ENCODE measurements at places on chromosomes 16 and 17.

GRCh38 chr16:74680681-74681080 lies 14.0 kb upstream of the RFWD3 start:
- no peak for ATAC-seq

- ATAC-seq = peak; percentile 75
These were observed 25.6 kb downstream of the UNK start for GRCh38 chr17:75810216-75810615.

GRCh38 chr17:53490447-53490968 lies 332.2 kb upstream of the KIF2B start:
- ATAC-seq = peak; percentile 79

DNA sequence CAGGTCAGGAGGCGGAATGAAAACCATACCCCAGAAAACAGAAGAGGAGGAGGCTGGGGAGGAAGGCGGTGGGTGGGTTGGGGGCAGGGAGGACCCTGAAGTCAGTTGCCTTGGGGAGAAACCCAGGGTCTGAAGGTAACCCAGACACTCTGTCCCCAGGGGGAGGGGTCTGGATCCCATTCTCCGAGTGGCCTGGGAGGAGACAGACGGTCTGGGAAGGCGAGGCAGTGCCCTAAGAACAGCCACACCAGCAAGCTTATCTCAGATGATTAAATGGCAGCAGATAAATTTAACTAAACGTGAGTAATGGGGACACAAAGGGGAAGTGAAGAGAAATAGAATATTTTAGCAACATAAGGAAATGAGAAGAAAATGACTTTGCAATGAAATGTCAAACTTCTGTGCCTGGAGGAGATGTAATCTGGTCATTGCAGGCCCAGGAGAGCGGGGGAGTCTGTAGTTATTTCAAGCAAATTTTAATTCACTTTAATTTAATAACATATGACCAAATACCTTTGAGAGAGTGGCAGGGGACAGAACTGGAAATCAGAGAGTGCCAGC lies 21.4 kb upstream of the ZFP90 start:
- no peak for ATAC-seq

GRCh38 chr17:18017958-18018357 lies 21.0 kb downstream of the ATPAF2 start:
- ATAC-seq = no peak

GRCh38 chr16:56787167-56787566 lies 57.2 kb downstream of the NUP93 start:
- no peak for ATAC-seq

DNA sequence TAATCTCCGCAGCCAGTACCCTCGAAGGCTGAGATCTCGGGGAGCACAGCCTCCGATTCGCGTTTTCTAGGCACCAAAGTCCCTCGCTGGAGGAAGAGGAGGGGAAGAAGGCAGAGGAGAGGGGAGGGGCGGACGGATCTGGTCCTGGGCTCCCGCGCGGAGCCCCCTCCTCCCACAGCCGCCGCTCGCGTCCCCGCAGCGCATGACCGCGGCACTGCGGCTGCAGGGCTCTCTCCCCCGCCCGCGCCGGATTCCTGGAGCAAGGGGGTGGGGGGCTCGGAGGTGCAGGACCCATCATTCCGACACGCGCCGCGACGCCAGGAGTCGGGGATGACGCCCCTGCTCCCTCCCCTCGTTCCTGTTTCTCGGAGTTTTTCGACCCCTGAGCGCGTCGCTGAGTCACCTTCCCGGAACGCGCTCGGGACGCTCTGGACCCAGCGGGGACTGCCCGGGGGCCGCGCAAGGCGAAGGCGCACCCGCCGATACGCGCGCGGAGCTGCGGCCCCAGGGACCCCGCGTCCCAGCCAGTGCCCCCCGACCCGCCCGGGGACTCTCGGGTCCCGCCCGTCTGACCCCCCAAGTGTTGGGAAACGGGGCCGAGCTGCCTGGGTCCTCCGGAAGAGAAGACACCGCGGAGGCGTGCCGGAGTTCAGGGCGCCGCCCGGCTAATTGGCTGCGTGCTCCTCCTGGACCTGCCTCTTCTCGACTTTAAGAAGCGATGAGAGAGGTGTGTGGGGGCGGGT lies 1.4 kb upstream of the SPHK1 start:
- ATAC-seq = peak; percentile 50

- no peak for ATAC-seq
These were observed 3.9 kb downstream of the PLEKHG4 start for GRCh38 chr16:67283039-67283825.

GRCh38 chr17:78842881-78843565 lies 2.4 kb upstream of the USP36 start:
- ATAC-seq = no peak

Data from esophagus mucosa (tissue), 1 donor.